ENCODE measurements at places on chromosomes 6 and 20.

DNA sequence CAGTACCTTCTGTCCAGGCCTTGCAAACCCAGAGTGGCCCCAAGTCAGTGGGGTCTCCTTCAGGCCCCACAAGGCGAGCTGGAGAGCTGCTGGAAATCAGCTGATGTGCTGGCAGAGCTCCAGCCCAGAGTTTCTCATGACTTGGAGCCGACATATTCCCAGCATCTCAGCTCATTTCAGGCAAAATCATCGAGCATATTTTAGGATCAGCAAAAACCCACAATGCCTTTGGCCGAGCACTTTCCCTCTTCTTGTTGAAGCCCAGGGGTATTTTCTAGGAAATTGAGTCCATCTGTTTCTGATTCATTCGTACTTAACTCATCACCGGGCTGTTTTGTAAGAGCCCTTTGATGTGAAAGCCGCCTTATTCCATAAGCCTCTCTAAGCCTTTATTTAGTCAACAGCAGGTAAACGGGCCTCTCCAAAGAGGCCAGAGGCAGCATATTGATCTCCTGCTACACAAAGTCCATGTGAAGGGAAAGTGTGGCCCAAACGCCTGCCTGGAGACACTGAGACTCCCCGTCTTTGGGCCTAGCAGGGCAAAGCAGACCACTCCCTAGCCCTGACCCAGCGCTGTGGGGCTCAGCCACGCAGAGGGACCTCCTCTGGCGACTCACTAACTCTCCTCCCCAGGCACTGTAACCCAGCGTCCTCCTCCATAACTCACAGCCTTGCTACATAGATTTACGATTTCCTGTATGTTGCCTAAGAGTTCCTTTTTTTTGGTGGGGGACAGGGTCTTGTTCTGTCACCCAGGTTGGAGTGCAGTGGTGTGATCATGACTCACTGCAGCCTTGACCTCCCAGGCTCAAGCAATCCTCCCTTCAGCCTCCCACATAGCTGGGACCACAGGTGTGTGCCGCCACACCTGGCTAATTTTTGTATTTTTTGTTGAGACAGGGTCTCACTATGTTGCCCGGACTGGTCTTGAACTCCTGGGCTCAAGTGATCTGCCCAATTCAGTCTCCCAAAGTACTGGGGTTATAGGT is 12.1 kb upstream of the C20orf203 start:
- DNase-seq, result no peak

- DNase-seq, result no peak
These were observed 284.5 kb downstream of the TRDN start for GRCh38 chr6:123352279-123352678.

GRCh38 chr20:25537890-25538289 is 47.4 kb downstream of the NINL start:
- no peak for DNase-seq

GRCh38 chr6:97697456-97697855 is 414.4 kb upstream of the MMS22L start:
- no peak for DNase-seq

GRCh38 chr6:40378071-40378724 is 209.0 kb downstream of the LRFN2 start:
- peak; percentile 29 for DNase-seq

DNA sequence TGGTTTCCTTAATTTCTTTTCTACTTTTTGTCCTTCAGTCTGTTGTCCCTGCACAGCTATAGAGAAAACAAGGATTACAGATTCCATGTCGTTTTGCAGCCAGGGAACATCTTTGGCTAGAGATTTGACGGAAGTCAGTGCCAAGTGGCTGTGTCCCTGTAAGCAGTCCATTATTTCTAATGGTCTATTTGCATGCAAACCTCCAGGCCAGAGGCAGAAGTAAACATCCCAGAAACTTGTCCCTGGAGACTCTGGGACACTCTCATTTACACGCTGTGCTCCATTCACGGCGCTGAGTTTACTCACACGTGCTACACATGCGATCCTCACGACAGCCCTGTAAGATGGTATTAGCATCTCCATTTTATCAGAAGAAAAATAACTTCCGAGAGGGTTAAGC is 355.5 kb downstream of the PRKN start:
- DNase-seq, result no peak

- no peak for DNase-seq
These were observed 56.8 kb upstream of the HINT3 start for GRCh38 chr6:125899726-125900182.

GRCh38 chr20:41476446-41476845 is 109.8 kb upstream of the EMILIN3 start:
- no peak for DNase-seq

DNA sequence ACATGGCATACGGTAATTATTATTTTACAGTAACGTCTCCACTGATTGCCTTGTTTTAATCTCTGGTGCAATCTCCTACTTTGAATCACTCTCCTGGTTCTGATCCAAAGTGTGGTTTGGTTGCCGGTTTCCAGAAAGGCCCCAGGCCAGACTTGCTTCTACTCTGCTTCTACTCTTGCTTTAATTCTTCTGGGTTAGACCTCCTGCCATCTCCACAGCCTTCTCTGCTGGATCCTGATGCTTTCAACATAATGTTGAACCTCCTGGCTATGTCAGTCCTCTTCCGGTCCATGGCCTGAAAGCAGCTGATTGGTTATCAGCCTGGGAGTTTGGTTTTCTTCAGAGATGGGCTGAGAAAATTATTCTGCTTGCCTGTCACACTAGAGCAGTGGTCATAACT is 266.5 kb upstream of the RIMS1 start:
- no peak for DNase-seq

GRCh38 chr20:43699941-43700565 is 26.7 kb downstream of the GTSF1L start:
- no peak for DNase-seq

DNA sequence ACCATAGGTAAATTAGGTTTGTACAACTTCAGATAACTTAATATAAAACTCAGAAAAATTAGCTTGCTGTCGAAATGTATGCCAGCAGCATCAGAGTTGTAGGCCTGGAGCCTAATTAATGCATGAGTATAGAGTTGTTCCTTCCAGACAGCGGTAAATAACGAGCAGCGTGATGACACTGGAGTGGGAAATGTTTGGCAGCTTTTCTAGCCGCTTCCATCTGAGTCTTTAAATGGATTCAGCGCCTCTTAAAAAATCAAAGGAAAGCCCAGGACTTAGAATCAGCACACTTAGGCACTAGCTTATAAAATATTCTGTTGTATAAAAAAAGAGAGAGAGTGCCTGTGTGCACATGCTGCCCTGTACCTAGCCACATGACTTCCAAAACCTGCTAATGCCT is 43.7 kb upstream of the SYNJ2 start:
- no peak for DNase-seq

DNA sequence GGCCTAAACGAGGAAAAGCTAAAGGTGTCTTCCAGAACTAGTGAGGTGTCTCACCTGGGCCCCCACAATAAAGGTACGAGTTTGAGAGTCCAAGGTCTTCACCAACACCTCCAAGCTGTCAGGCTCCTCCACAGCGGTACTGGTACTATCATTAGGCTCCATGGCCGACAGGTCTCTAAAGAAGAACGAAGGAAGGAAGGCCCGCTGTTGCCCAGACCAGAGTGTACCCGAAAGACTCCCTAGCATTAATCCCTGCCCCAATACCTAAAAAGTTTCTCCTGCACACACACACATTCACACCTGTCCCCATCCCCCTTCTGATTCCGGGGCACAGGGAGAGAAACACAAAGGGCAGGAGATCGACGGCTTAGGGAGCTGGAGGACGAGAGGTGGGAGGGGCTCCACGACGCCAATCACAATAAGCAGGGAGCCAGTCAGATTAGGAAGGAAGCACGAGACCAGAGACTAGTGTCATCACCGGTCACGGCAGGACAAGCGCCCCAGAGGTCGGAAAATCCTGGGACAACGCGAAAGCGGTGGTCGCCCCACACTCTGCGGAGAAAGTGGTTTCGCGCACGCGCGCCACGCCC is 764 bp downstream of the BAG6 start:
- peak; percentile 81 for DNase-seq

DNA sequence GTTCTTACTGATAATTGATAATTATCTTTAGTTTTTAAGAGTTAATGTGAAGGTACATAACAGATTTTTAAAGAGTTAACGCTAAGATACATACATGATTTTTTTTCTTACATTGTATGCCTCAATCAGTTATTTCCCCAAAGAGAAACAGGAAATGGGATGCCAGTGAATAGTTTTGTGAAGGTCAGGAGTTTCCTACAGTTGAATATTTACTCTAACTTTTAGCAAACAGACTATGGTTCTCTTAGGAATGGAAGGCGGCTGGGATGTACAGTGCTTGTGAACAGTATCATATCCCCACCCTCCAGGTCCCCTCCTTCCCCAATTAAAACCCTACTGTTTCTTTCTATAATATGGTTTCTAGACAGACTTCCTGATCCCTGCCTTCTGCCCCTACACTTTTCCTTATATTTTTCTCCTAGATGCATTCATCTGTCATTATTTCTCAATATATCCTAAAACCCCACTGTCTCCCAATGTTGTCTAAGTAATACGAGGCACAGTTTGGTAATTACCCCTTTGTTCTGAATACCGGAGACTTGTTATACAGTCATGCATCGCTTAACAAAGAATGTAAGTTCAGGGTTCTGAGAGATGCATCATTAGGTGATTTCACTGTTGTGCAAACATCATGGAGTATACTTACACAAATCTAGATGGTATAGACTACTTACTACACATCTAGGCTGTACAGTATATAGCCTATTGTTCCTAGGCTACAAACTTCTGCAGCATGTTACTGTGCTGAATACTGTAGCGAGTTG is 29.2 kb downstream of the SLC35A1 start:
- no peak for DNase-seq

DNA sequence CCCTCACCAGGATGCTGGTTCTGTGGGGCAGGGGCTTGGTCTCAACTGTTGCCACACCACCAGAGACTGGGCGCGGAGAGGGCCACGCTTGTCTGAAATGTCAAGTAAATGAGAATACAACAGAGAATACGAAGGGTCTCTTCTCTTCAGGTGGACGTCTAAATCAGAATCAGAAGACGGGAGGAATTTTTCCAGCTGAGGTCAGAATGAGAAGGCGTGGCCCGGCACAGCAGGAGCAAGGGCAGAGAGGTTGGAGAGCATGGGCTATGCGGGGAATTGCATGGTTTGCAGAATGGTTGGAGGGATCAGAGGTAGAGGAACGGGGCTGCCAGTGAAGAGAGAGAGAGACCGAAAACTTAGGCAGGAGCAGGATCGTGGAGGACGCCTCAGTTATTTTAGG is 337.9 kb downstream of the QKI start:
- DNase-seq, result no peak

DNA sequence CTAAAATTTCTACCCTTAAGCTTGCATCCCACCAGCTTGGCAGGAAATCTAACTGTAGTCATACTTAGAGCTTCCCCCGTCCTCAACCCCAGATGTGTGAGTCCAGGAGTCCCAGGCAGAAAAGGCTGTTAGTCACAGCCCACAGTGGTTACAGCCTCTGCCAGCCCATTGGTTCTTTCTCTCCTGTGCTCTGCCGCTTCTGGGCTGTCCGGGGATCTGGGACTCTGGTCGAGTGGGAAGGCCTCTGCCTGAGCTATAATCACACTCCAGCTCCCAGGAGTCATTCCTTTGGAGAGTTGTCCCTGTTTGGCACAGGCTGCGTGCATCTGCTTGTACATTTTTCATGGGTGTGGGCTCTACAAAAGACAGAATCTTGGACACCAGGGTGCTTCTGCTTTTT is 45.6 kb upstream of the FYN start:
- no peak for DNase-seq

DNA sequence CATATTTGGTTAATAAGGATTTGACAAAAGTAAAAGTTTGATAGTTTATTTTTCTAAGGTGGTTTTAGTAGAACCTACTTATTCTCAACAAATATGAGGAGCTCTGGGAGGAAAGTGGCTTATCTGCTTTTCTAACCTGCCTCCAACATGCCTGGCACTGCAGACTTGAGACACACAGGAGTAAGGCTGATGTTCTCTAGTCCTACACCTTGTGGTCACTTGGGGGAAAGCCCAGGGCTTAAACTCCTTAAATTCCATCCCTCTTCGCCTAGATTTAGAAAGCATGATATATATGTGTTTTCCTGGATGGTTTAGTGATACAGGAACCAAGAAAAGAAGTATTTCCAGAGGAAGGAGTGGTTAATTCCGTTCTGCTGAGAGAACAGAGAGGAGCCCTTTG is 39.9 kb upstream of the SAMD5 start:
- no peak for DNase-seq

All from ureter (tissue), 1 donor.